ENCODE measurements at places on chromosomes 2 and 18.

- peak; percentile 66 for DNase-seq
Observed at GRCh38 chr2:79855264-79856006, 342.6 kb downstream of the CTNNA2 start.

- DNase-seq: no peak
Observed at GRCh38 chr18:70376137-70376913, 87.5 kb downstream of the SOCS6 start.

GRCh38 chr2:145012214-145012670 is 492.3 kb upstream of the ZEB2 start:
- no peak for DNase-seq

GRCh38 chr18:22703883-22704585 is 229.1 kb upstream of the RBBP8 start:
- DNase-seq: peak; percentile 40

GRCh38 chr18:62610701-62611411 is 88.0 kb downstream of the ZCCHC2 start:
- no peak for DNase-seq

- DNase-seq: no peak
Observed at GRCh38 chr18:45236676-45237075, 378.6 kb upstream of the SLC14A2 start.

DNA sequence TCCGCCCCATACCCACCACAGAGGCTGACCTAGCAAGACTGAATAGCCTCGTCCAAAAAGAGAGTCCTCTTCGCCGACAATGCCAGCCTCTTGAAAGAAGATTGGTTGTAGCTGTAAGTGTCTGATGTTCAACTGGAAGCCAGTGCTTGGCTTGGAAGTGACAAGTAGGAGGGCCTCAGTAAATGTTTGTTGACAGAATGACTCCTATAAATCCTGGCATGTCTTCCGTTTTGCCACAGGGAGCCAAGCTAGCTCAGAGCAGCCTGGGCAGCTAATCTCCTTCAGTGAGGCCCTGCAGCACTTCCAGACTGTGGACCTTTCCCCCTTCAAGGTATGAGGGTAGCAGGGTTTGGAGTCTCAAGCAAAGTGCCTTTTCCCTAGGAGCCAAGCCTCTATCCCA is 14.9 kb downstream of the ELMOD3 start:
- DNase-seq: no peak

DNA sequence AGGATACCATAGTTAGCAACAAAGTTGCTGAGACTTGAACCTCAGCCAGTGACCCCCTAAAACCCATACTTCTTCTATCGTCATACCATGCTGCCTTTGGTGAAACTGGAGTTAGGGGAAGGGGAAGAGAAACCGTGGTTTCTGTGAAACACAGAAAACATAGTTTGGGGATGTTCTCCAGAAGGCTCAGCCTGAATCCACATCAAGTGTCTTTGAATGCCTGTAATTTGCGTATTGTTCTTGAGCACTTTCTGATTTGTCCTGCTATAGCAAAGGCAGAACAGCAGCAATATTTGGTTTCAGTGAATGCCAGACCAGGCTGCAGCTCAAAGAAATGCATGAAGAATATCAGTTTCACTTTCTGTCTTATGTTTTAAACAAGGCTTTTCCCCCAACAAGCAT is 258.7 kb downstream of the TTC32 start:
- peak; percentile 20 for DNase-seq

- DNase-seq: no peak
Observed at GRCh38 chr18:12325726-12326245, 17.7 kb downstream of the TUBB6 start.

DNA sequence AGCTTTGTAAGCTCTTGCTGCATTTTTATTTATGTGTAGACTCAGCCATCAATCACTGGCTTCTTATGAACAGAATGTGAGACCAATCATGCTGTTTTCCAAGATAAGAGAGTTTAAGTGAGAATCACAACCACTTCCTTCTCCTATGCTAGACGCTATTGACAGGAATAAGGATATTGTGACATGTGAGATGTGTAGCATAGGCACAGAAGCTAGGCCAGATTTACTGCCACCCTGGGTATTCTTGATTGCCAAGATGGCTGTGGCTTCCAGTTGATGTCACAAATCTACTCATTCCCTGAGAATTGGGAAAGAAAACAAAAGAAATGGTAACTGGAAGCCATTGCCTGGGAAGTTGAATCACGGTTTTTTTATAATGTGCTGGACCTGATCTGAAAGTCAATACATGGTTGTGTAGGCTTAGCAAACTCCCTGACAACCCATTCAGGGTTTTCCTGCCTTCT is 49.9 kb downstream of the RAB27B start:
- no peak for DNase-seq

DNA sequence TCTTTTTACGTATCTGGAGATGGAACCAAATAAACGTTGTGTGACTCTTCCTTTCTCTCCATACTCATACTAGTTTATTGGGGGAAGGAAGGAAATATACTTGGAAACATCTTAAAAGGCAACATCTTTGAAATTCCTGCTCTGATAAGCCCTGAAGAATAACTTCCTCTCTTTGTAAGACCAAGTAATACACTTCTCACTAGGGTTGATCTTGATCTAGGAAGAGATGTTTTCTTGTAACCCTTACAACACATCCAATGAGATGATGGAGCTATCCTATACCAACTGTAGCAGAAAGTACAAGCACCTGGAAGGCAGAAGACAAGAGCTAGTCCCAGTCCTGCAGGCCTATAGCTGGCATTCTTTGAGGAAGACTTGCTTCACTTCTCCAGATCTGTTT is 2.0 kb downstream of the ANKRD44 start:
- no peak for DNase-seq

DNA sequence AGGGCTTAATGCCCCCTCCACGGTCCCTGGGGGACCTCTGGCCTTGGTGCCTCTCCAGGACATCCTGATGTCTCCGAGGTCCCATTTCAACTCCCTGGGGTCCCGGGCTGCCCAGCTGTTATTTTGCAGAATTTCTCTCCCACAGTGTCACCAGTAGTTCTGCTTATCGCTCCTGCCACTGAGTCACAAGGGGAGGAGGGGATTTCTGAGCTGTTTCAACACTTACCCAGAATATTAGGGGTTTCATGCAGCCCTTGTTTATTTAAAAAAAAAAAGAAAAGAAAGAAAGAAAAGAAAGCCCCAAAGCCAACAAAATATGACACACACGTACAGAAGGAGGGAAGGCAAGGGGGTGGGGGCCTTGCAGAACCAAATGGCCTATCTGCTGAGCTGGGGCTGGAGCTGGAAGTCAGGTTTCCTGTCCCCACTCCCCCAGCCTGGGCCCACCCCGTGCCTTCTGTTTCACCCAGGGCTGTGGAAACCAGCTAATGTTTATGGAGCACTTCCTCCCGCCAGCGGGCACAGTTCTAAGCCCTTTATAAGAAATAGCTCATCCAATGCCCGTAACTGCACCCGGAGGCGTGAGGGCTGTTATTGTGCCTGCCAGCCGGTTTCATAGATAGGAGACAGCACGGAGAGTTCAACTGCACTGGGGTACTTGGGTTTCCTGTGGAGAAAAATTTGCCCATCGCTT is 8.4 kb upstream of the ARID5A start:
- peak; percentile 40 for DNase-seq

GRCh38 chr2:135132314-135132713 is 80.2 kb downstream of the RAB3GAP1 start:
- DNase-seq: no peak

GRCh38 chr2:61543062-61543461 is 4.9 kb upstream of the XPO1 start:
- no peak for DNase-seq

- no peak for DNase-seq
Observed at GRCh38 chr2:104416339-104417000, 437.4 kb upstream of the POU3F3 start.

- no peak for DNase-seq
Observed at GRCh38 chr18:63146828-63147409, 172.7 kb downstream of the BCL2 start.

GRCh38 chr2:103293742-103294077 is 531.9 kb downstream of the TMEM182 start:
- DNase-seq: no peak

DNA sequence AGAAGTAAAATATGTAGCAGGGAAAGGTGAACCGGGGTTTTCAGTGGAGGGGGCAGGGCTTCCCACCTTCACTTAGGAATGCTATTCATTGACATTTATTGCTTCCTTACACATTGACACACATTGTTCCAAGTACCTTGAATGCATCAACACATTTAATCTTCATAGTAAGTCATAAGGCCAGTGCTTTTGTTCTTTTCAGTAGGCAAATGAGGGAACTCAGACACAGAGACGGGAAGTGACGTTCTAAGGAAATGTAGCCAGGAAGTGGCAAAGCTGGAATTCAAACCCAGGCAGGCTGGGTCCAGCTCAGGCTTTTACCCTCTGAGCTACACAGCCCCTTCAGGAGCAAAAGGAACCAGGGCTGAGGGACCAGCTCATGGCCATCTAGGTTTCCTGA is 20.7 kb downstream of the BMP10 start:
- no peak for DNase-seq

DNA sequence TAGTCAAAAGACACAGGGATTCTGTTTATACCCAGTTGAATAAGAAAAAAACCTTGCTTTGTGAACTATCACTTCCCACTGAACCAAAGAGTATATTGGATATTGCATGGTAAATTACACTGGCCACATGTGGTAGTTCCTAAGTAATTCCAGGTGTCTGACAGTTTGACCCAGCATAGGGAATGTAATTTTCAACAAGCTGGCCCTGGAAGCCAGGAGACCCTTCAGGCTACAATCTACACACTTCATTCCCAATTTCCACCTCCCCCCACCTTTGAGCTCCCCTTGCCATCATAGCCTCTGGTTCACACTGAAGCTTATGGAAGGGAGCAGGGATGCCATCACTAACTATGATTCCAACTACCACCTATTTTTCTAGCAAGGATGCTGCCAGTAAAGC is 2.8 kb downstream of the FRZB start:
- DNase-seq: no peak

GRCh38 chr2:109226622-109227021 is 97.6 kb downstream of the SH3RF3 start:
- no peak for DNase-seq

DNA sequence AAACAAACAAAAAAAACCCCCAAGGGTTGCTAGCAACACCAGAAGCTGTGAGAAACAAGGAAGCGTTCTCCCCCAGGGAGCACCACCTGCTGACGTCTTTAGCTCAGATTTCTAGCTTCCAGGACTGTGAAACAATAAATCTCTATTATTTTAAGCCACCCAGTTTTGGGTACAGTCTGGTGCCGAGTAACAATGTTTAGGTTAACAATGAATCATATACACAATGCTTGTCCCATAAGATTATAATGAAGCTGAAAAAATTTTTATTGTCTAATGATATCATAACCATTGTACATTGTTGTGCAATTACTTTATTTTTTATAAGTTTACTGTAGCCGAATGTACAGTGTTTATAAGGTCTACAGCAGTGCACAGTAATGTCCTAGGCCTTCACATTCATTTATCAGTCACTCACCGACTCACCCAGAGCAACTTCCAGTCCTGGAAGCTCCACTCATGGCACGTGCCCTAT is 72.1 kb upstream of the CAB39 start:
- DNase-seq: no peak

- DNase-seq: no peak
Observed at GRCh38 chr18:45166341-45166835, 448.9 kb upstream of the SLC14A2 start.

DNA sequence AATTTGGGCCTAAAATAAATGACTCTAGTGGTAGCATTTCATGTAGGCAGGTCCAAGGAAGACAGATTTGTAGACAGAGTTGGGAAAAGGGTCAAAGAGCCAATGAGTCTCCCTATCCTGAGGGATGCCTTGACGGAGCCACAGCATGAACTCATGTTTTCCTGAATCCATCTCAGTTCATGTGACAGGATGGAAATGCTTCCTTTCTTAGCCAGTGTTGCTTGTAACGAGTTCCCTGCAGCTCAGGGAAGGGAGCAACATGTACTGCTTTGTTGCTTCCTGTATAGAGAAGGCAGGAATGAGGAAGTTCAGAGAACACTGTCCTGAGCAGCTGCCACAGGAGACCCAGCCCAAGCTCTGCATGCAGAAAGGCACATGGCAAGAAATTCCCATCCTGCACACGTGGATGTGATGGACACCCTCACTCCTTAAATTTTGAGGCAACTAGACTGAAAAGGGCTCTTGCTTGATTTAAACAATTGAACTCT is 27.9 kb downstream of the TMEM17 start:
- no peak for DNase-seq

GRCh38 chr18:34207344-34207851 is 17.3 kb downstream of the NOL4 start:
- no peak for DNase-seq

- no peak for DNase-seq
Observed at GRCh38 chr18:47779381-47779780, 151.1 kb downstream of the SMAD2 start.

GRCh38 chr2:119517433-119517832 is 6.8 kb downstream of the SCTR start:
- DNase-seq: peak; percentile 6

DNA sequence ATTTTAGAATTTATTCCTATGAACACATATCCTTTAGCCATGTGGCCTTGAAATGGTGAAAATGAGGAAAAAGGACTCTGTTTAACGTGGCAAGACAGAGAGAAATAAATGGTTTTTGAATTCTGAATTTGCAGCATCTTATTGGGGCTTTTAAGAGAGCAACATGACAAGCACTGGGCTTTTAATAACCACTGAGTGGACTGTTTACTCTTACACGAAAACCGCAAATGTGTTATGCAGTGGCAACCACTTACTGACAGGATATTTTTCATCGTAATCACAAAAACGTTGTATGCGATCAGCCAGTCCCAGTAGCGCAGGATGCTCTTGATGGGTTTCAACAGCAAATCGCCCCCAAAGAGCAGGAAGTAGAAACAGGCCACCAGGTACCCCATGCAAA is 226.6 kb downstream of the NAPG start:
- DNase-seq: no peak

DNA sequence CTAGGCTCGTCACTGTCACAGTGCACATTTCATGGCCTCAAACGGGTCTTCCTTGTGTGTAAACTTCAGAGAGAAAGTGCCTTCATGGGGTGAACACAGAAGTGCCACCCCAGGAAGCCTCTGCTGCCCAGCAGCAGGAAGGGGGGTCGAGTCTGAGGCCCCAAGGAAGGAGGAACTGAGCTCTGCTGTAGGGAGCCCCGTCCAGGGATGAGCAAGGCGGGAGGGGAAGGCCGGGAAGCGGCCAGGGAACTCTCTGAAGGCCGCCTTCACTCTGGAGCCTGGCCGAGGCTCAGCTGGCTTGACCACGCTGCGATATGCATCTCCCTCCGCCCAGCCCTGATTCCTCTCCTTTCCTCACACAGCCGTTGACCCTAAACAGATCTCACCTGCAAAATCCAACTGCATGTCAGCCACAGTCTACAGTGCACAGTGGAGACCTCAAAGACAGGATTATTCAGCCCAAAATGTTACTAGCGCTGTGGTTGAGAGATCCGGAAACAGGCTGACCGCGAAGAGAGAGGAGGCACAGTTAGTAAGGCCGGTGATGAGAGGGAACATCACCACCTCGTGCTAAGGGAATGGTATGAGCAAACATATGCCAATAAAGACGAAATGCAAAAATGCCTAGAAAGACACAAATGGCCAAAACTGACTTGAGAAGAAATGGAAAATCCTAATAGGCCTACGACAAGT is 34.2 kb upstream of the CTDP1 start:
- DNase-seq: no peak
